HT1080 (cell line): ENCODE measurements at places on chromosomes 16 and 17. TPM values are rescaled to one million over a fixed set of nuclear protein-coding genes. Genes with fewer than 3 reads are reported as not detected.

GRCh38 chr17:80805032-80805751 is 186.4 kb upstream of the CHMP6 start:
- DNase-seq: no peak

DNA sequence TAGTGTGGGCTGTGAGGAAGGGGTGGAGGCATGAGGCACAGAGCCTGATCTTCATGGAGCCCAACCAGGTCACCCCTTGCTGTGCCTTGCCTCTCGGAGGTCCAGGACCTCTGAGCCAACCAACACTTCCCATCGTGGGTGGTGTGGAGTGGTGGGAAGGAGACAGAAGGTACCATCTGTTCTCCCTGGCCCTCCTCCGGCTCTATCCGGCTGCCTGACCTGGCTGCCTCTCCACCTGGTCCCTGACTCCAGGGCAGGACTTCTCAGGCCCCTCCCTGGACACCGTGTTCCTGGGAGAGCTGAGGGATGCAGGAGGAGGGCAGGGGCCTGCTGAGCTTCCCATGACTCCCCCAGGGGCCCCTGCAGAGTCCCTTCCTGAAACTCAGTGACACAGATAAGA is 3.9 kb downstream of the PDK2 start:
- no peak for DNase-seq

TAF15 gene
- total RNA-seq: 27.5 and 41.3 TPM in 2 replicates

NHERF2 gene
- total RNA-seq: 118 and 158 TPM in 2 replicates
